ENCODE measurements at places on chromosomes 5 and 9.
A peak's percentile ranks its signal among the peaks of the same experiment; 100 is the strongest.

DNA sequence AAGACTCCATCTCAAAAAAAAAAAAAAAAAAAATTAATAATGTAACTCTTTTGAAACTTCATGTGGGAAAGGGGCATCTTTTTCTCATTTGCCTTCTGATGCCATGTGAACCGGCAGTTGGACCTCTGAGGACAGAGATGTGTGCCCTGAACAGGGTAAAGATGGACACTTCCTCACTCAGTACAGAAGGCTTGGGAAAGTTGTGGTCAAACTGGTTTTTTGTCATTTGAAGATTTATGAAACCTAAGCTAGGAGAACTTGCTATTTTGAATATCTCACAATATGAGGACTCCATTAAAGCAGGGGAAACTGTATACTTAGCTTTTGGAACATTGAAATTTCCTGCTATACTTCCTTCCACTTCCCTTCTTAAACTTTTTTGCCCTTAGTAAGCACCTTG, 147.5 kb upstream of the ALDH1B1 start:
- DNase-seq = no peak

GRCh38 chr5:150780187-150780692, 1.7 kb downstream of the SMIM3 start:
- peak; percentile 80 for DNase-seq

GRCh38 chr9:73583576-73583975, 431.9 kb downstream of the ANXA1 start:
- DNase-seq = no peak

GRCh38 chr5:25002371-25002770, 357.6 kb upstream of the CDH10 start:
- DNase-seq = no peak

DNA sequence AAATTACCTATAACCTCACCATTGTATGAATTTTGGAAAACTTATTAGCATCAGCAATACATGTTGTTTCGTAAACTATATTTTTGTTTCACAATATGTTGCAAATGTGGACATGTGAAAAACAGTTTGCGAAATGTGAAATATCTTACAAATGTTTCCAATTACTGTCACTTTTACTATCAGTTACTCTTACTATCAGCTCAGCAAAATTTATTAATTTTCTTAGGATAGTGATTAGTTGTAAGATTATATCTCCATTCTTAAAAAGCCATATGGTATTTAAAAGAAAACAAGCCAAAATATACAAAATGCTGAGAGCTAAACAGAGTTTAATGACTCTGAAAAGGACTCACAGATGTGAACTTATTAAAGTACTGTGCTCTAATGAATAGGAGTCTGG, 111.9 kb upstream of the LPAR1 start:
- DNase-seq = no peak

- DNase-seq = no peak
Observed at GRCh38 chr9:76562511-76562911, 103.5 kb downstream of the GCNT1 start.

- DNase-seq = no peak
Observed at GRCh38 chr5:31965227-31965626, 208.9 kb downstream of the GOLPH3 start.

- DNase-seq = no peak
Observed at GRCh38 chr5:32030686-32031085, 143.4 kb downstream of the GOLPH3 start.

GRCh38 chr9:2730971-2731370, 13.7 kb downstream of the KCNV2 start:
- DNase-seq = no peak

- DNase-seq = no peak
Observed at GRCh38 chr9:76650692-76651091, 113.5 kb upstream of the PCA3 start.

- no peak for DNase-seq
Observed at GRCh38 chr9:124011460-124012301, at the start of gene LHX2. LHX2 (plus strand) TSS chr9:124011768; CDS start chr9:124012349, 581 bp downstream.

- no peak for DNase-seq
Observed at GRCh38 chr5:82986404-82986803, 90.8 kb downstream of the TMEM167A start.

GRCh38 chr9:122863407-122863806, 35.0 kb upstream of the PDCL start:
- no peak for DNase-seq

DNA sequence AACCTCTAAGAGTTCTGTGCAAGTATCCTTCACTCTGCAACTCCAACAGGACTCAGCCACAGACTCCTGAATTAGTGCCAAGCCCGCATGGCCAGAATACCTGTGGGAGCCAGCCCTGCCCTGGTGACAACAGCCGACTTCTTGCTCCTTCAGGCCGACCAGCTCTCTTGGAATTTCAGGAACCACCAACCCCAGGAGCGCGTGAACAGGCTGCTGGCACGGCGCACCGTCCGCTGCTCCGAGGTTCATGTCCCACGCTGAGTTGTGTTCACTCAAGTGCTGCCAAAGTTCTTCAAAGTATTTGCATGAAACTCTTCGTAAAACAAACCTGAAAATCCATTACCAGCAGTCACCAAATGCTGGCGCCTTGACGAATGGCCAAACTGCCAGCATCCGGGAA, 232.8 kb downstream of the NR2F1-AS1 start:
- DNase-seq = no peak

DNA sequence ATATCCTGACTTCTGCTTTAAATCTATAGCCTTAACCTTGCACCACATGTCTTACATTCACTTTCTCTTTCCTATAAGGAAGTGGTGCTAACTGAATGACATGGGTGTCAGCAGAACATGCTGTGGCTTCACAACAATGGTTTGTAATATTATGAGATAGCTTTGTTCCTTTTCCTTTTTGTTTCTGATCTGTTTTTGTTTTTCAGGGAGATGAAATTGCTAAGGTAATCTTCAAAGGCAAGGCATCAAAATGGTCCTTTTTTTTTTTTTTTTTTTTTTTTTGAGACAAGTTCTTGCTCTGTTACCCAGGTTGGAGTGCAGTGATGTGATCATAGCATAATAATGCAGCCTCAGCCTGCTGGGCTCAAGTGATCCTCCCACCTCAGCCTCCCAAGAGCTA, 53.6 kb upstream of the RANBP6 start:
- DNase-seq = peak; percentile 58

DNA sequence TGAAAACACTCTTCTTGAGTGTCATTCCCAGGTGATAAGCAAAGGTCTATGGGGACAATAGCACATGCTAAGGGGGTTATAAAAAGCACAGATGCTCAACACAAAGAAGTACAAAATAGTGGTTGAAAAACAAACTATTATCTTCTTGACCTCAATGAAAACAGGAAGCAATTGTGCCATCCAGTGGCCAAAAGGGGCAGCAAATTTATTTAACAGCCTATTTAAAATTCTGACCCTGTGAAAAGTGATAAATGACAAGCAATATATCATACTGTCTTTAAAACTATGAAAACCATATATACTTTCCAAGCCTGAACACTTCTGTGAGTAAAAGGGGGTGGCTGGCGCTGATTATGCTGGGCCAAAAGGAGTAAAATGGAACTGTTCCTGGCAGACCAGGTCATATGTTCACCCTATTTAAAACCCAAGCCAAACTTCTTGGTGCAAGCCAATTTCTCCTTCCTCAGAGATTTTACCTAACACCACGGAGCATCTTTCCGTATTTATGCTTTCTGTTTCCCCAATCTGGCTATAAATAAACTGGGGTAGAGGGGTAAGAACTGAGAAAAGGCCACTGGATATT, 29.7 kb downstream of the TEX10 start:
- DNase-seq = peak; percentile 53

DNA sequence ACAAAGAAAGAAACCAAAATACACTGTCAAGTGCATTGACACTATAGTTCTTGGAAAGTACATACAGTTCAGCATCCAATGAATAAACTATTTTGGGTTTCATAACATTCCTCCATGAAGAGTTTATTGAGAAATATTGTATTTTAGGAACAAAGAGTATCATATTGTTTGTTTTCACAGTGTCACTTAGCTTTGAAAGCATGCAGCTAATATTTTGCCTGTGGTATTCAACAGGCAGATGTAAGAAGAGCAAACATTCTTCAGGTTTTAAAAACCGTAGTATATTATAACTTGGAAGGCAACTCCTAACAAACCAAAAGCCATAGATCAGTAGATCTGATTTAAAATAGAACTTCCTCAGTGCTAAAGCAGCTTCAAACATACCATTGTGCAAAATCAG, 4.5 kb downstream of the PRELID2 start:
- DNase-seq = no peak

- DNase-seq = no peak
Observed at GRCh38 chr5:134085411-134085810, 29.1 kb upstream of the TCF7 start.

GRCh38 chr5:33337637-33337992, 103.2 kb upstream of the TARS1 start:
- no peak for DNase-seq

- DNase-seq = no peak
Observed at GRCh38 chr9:99392986-99393385, 170.9 kb downstream of the SEC61B start.

- no peak for DNase-seq
Observed at GRCh38 chr5:86124333-86124732, 493.4 kb upstream of the COX7C start.

GRCh38 chr9:115211413-115212124, 93.6 kb upstream of the TNC start:
- DNase-seq = no peak

GRCh38 chr9:130466537-130467217, 21.9 kb downstream of the ASS1 start:
- no peak for DNase-seq

DNA sequence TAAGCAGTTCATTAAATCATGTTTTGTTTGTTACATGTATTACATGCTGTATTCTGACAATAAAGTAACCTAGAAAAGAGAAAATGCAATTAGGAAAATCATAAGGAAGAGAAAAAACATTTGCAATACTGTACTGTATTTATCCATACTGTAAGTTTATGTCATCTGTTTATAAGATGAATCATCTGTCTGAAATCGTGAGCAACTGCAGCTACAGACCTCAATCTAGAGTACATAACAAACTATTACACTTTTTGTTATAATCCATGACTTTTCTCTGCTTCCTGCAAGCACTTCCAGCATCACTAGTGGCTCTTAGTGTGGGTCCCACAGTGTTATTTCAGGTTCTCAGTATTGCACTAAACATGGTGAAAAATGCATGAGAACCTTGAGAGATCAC, 144.4 kb upstream of the NR4A3 start:
- no peak for DNase-seq

- DNase-seq = no peak
Observed at GRCh38 chr5:84303315-84303714, 81.4 kb downstream of the EDIL3 start.

- DNase-seq = no peak
Observed at GRCh38 chr5:139369181-139369580, 13.9 kb downstream of the SLC23A1 start.

DNA sequence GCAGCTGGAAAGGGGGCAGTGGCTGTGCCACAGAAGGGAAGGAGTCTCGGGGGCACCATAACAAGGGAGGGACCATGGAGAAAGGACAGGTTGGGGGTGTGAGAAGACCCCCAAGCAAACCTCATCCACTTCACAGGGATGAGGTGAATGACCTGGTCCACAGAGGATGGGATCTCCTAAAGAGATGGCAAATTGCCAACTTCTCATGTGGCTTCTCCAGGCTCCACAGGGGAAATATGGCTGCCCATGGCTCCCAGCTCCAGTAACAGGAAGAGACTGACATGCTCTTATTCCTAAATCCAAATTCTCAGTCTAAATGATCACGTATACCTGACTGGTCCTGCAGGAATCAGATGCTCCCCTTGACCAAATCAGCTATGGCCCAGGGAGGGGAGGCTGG, 340.4 kb downstream of the SPOCK1 start:
- DNase-seq = peak; percentile 19

DNA sequence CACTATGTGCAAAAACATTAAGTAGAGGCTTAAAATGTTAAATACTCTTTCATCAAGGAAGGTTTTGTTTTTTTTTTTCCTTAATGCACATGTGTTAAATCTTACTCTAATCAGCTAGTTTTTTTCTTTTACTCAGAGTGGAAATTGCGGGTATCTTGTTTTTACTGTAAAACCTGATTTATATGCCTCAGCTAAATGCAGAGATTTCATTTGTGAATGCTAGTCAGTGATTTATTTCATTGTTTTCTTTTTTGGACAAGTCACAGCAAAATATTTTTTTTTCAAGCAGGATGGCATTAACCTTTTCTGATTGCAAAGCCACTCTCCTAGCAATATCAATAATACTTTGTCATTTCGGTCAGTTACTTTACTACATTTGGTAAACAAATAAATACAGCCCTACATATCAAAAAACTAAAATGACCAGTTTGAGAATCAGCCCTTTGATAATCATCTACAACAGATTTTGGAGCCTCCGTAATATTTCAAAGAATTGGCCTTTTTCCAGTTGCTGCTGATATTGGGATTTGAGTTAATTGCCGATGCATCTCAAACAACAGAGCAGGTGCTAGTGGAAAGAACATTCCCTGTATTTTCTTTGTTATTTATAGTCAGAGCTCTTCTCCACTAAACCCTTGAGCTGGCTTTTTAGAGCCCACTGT, 579.2 kb upstream of the ZNF608 start:
- no peak for DNase-seq

DNA sequence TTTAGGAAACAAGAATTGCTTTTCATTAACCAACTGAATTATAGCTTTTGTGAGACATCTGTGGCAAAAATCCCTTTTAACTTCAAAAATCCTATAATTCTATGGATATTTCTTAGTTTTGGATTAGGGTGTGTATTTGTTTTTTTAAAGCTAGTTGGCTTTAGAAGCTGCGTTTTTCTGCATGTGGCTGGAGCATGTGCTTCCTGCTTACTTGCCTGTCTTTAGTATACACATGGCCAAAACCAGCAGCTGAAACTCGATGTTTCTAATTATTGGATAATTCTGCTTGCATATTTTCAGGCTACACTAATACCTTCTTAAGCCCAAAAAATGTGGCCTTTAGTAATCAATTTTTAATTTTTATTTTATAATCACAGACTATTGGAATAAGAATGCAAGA, 8.9 kb downstream of the RECK start:
- no peak for DNase-seq

GRCh38 chr5:22649074-22649473, 204.1 kb downstream of the CDH12 start:
- DNase-seq = no peak

DNA sequence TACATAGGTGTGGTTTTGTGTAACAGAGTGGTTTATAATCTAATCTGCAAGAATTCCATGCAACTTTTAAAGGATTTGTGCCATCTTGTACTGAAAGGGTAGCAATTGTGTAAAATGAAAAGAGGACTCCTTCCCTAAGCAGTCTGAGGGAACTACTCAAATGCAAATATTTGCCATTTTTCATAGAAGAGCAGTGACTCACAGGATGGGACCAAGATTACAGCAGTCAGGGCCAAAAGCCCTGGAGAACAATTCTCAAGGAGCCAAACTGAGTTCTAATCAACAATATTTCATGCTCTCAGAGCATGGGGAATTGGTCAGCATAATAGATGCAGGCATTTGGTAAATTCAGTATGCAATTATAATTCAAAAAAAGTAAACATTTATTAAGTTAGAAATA, 495.8 kb downstream of the CHSY3 start:
- no peak for DNase-seq

GRCh38 chr5:172909931-172910502, 49.2 kb upstream of the RPL26L1 start:
- DNase-seq = no peak

GRCh38 chr9:4308482-4308881, 8.6 kb upstream of the GLIS3 start:
- no peak for DNase-seq

GRCh38 chr5:172870715-172871461, 36.8 kb downstream of the ERGIC1 start:
- no peak for DNase-seq

Data from activated CD8-positive, alpha-beta memory T cell treated with anti-CD3 and anti-CD28 coated beads, Interleukin-2, amount 10 ng/mL, durations not matched to agents 7 days and 5 days (primary cell).